GM10248 (cell line): ENCODE measurements at places on chromosomes 13 and 19.

DNA sequence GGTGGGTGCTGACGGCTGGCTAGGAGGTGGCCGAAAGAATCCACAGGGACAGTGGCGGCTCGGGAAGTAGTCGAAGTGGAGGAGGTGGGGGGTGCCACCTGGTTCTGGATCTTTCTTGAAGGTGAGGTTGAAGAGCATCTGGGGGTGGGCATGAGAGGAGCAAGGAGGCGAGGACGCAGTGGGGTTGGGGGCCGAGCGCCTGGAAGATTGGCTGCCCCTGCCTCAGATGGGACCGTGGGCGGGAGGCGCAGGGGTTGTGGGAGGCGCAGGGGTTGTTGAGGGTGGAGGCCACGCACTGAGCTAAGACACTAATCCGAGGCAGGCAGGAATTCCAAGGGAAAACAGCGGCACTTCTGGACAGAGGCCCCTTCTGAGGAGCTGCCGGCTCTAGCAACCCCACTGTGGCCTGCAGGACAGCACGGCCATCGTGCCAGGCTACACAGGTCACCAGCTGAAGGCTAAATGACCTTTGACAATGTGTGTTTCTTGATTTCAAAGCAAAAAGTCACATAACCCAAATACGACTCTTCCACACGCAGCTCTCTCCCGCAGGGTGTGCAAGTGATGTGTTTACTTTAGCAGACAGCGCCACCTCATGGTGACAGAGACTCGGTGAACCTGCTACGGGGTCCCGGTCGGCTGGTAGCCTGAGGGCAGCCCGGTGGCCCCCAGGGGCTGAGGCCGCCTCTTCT is 44.1 kb upstream of the RANBP3 start:
- peak; percentile 88 for DNase-seq

GRCh38 chr13:79749984-79750551 is 269.1 kb downstream of the NDFIP2 start:
- no peak for DNase-seq

DNA sequence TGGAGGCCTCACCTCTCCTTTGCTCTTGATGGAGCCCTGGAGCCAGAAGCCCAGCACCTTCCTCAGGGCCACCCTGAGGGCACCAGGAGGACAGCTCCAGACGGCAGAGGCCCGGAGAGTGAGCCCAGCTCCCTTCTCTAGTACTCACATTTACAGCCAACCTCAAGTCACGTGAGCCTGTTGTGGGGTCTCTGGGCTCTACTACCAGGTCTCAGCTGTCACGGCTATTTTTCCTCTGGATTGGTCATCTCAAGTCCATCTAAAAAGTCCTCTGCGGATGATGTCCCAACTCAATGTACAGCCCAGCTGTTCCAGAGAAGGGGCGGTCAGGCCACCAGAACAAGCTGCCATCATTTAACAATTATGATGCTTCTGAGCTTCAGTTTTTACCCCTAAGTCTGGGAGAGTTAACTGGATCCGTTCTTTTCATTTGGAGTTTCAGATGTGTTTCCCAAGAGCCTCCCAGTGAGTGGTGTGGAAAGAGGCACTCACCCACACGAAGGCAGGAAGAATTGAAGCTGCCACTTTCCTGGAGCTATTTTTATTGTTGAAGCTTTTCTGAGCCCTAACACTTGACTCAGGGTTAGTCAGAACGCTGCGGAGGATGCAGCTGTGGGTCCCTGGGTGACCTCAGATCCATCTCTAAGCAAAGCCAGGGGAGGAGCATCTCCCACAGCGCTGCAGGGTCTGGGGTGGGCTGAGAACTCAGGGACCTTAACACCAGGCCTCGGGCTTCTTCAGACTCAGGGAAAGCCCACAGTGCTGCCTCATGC is 143.5 kb upstream of the UBL3 start:
- DNase-seq = no peak

- DNase-seq = peak; percentile 28
Measured at GRCh38 chr13:62512194-62513141, 1096.8 kb upstream of the PCDH20 start.

DNA sequence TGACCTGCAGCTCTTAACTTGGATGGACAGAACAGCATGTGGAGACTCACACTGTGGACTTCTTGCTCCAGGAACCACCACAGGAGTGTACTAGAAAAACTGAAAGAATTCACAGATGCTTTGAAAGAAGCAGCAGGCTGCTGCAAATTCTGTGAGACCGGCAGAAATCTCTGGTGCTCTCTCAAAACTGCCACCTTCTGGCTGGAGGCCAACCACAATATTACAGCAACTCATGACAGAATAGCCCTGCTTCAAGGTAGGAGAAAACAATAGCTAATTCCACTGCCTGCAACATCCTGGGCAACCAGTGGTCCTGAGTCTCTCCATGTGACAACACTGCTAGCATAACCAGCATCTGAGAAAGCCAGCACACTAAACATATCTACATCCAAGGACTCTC is 26.9 kb downstream of the CDK8 start:
- DNase-seq = no peak

GRCh38 chr13:112487127-112487517 is 100.8 kb downstream of the TUBGCP3 start:
- no peak for DNase-seq

DNA sequence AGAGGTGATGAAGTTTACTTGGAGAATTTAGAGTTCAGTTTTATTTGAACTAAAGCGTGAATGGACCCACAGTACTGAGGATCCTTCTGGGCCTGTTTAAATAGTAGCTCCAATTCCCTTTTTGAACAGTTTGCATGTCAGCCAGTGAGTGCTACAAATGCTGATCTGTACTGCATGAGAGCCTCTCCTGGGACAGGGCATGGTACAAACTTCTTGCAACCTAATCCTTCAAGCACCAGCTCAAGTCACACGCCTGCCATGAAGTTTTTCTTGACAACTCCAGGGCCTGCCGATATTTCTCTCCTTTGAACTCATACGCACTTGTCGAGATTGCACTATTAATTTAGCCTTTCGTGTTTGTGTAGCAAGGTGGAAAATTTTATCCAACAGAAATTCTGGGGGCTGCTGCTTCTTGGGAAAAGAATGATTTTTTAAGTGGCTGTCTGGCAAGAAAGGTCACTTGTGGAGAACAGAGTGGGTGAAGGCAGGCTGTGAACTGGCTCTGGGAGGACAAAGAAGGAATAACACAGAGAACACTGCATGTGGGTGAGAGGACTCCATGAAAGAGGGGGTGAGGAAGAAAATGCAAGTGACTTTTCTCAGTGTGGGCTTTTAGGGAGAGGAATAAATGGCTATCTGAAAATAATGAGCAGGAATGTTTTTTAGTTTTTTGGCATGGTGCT is 192.5 kb downstream of the NDFIP2 start:
- DNase-seq = no peak

GRCh38 chr13:32632343-32632909 is 46.2 kb downstream of the PDS5B start:
- DNase-seq = no peak

GRCh38 chr13:60944863-60945262 is 470.8 kb downstream of the PCDH20 start:
- DNase-seq = no peak

- DNase-seq = no peak
Measured at GRCh38 chr13:91664039-91664438, 265.6 kb downstream of the GPC5 start.

GRCh38 chr13:75264611-75265010 is 217.4 kb downstream of the TBC1D4 start:
- no peak for DNase-seq

DNA sequence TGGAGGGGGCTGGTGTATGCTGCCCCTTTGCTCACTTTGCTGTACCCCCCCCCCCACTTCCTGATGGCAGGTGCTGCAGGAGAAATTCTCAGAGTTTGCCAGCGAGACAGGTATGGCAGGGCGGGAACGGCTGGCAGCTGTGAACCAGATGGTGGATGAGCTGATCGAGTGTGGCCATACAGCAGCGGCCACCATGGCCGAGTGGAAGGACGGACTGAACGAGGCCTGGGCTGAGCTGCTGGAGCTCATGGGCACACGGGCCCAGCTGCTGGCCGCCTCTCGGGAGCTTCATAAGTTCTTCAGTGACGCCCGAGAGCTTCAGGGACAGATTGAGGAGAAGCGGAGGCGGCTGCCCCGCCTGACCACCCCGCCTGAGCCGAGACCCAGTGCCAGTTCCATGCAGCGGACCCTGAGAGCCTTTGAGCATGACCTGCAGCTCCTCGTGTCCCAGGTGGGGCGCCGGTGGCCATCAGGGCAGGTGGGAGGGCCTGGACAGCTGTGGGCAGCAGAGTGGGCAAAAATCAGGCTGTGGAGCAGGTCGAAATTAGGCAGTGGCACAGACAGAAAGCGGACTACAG is 19.6 kb upstream of the SHKBP1 start:
- DNase-seq = no peak

GRCh38 chr13:106350208-106350607 is 185.3 kb downstream of the EFNB2 start:
- DNase-seq = no peak

- DNase-seq = no peak
Measured at GRCh38 chr19:14401468-14402195, 17.5 kb downstream of the DDX39A start.

DNA sequence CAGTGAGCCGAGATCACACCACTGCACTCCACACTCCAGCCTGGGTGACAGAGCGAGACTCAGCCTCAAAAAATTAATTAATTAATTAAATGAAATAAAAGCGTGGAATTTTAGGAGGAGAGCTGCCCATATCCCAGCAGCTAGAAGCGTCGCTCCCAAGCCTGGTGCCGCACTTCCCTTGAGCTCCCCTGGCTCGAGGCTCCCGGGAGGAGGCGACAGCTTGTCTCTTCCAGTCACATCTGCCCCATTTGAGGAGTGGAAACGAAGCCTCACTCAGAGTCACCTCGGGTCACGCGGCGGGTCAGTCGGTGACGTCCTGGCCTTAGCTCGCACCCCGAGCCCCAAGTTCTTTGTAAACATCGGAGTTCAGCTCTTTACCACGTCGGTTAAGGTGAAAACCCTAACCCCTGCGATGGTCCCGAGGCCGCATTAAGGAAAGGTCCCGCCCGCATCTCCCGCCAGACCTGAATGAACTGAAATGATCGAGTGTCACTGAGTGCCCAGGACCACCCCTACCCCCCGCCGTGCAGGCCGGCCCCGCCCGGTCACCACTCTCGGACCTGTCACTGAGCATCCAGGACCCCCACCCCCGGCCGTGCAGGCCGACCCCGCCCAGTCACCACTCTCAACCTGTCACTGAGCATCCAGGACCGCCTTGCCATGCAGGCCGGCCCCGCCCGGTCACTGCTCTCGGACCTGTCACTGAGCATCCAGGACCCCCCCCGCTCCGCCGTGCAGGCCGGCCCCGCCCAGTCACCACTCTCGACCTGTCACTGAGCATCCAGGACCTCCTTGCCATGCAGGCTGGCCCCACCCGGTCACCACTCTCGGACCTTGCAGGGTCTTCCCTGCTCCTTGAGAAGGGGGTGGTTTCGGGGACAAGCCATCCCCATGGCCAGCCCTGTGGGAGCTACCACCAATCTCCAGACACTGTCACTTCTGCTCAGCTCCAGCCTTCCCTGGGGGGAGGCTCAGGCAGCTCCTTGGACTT is 176.9 kb downstream of the KDM4B start:
- no peak for DNase-seq

- peak; percentile 4 for DNase-seq
Measured at GRCh38 chr13:58376775-58377174, 745.2 kb downstream of the PCDH17 start.

DNA sequence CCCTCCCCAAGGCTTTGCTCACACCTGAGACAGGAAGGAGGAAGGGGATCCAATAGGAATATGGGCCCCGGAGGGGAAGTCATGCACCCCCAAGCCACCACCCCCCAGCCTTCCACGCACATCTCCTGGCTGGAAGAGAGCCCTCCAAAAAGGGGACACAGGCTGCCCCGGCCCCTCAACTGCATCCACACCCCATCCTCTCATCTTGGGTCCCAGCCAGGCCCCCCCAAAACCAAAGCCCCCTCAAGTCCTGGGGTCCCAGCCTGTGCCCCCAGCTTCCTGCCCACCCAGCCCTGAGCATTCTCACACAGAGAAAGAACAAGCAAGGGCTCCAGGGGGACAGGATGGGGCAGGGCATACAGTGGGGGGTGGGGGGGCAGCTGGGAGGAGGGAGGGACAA is 12.1 kb downstream of the SMIM24 start:
- DNase-seq = no peak

- DNase-seq = no peak
Measured at GRCh38 chr13:113666329-113666670, 719 bp upstream of the GRK1 start.

DNA sequence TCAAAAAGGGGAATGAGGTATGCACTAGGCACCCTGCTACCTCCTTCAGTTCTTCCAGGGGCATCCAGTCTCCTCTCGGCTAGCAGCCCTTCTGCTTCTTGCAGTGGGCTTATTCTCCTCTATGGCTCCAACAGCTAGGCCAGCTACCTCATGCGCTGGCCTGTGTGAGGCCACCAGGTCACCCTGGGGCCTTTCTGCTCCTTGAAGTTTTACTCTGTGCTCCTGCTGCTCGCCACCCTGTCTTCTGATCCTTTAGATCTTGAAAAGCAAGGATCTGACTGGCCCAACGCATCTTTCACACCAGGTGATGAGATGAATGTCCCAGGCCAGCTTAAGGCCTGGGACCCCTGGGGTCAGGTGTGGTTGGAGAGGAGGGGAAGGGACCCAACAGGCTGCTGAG is 66.2 kb downstream of the RUBCNL start:
- no peak for DNase-seq

GRCh38 chr13:99051768-99052455 is 74.0 kb upstream of the DOCK9 start:
- DNase-seq = no peak

- no peak for DNase-seq
Measured at GRCh38 chr13:43411211-43411610, 375.6 kb downstream of the ENOX1 start.

- DNase-seq = no peak
Measured at GRCh38 chr19:14443632-14444216, 10.6 kb downstream of the PKN1 start.

DNA sequence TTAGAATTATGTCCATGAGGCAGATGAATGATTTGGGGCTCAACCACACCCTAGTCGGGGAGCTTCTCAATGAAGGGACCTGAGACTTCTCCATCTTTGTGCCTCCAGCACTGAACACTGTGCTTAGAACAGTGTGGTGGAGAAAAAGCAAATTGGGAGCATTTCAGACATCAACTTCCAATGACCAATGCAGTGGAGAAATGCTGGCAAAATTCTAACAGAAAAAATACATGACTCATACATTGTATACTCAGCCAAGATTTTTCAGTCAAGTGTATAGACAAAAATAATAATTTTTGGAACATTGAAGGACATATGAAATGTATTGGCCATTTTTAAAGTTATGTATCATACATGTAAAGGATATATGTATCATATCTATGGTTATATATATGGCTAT is 134.7 kb downstream of the FGF14 start:
- no peak for DNase-seq

DNA sequence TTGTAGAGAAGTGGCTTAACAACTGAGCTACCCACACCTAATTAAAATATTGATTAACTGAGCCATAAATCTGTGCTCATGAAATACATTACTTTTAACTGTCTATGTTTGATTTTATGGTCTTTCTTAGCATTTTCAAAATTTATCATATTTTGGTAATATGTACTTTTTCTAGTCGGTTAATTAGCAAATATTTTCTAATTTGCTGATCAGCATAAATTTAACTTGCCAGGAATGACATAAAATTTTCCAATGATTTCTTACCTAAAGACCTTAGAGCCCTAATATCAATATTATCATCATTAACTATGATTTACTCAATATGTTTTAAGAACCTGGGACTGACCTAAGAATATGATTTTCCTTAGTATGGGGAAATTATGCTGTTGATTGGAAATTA is 19.9 kb upstream of the COG6 start:
- no peak for DNase-seq

GRCh38 chr13:113901231-113901630 is 37.4 kb upstream of the GAS6 start:
- DNase-seq = no peak

- no peak for DNase-seq
Measured at GRCh38 chr19:34678421-34678820, 943 bp downstream of the ZNF302 start.

- no peak for DNase-seq
Measured at GRCh38 chr19:42203700-42204099, 13.8 kb downstream of the DEDD2 start.
